Activated naive CD8-positive, alpha-beta T cell treated with anti-CD3 and anti-CD28 coated beads for 36 hours (primary cell): ENCODE measurements at places on chromosomes 2 and 18. TPM values are rescaled to one million over a fixed set of nuclear protein-coding genes. Genes with fewer than 3 reads are reported as not detected.

The GREB1 gene
- total RNA-seq: 0.52 TPM

The OSR1 gene
- not detected for total RNA-seq

The RBKS gene
- total RNA-seq: 5.1 TPM

The GAD1 gene
- total RNA-seq: 0.74 TPM

The CYP26B1 gene
- total RNA-seq: not detected

The TCF23 gene
- total RNA-seq: not detected

GRCh38 chr2:163573652-163574051, 162.2 kb downstream of the FIGN start:
- no peaks in the 10 kb centered on the region for H3K27me3 ChIP-seq
- H3K4me1 ChIP-seq: no peaks in the 10 kb centered on the region
- no peak for DNase-seq
- no peak overlapping the region for H3K27ac ChIP-seq

- H3K4me3 ChIP-seq: no peak overlapping the region
- H3K27ac ChIP-seq: no peak overlapping the region
- peak; percentile 19 for DNase-seq
- H3K27me3 ChIP-seq: no peaks in the 10 kb centered on the region
- H3K4me1 ChIP-seq: peaks cover 10% of the 10 kb centered on the region
These were observed 60.3 kb upstream of the AGPS start for GRCh38 chr2:177332026-177332991.

DNA sequence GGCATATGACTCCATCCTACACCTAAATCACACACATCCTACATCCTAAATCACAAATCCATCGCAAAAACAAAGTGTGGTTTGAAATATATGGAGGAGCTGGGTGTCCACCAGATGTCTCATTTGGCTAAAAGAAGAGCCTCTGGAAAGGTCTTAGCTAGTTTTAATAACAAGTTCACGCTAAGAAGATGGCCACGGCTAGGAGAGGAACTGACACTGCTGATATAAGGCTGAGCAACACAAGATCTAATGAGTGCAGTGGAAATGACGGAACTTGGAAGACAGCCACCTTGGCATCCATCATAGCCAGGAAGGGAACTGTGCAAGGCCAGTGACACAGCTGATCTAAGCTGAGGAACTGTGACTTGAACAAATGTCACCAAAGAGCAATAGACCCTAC, 60.0 kb upstream of the AGAP1 start:
- DNase-seq: no peak
- no peak overlapping the region for H3K4me3 ChIP-seq
- no peaks in the 10 kb centered on the region for H3K36me3 ChIP-seq

The LRRC30 gene
- not detected for total RNA-seq

- peaks cover 26% of the 10 kb centered on the region for H3K27me3 ChIP-seq
- no peak overlapping the region for H3K4me3 ChIP-seq
- H3K4me1 ChIP-seq: no peaks in the 10 kb centered on the region
- no peak for DNase-seq
These were observed 15.8 kb downstream of the TMEM200C start for GRCh38 chr18:5879479-5879882.

DNA sequence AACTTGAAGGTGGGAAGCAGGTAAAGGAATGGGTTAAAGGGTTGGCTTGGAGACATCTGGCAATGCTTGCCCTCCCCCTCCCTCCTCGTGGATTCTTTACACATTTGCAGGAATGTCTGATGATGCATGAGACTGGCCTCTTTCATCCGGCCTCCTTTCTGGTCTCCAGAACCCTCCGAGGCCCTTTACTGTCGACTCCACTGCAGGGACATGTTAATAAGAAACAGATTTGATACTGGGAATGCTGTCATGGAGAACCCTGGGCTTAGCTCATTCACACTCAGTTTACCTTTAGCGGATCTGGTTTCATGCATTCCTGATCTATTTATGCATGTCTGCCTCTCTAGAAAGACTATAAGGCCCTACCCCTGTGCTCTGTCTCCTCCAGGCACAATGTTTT, 238.7 kb downstream of the TGIF1 start:
- no peaks in the 10 kb centered on the region for H3K27me3 ChIP-seq
- H3K4me3 ChIP-seq: no peak overlapping the region
- no peaks in the 10 kb centered on the region for H3K4me1 ChIP-seq
- no peaks in the 10 kb centered on the region for H3K36me3 ChIP-seq
- no peak for DNase-seq

The ACMSD gene
- not detected for total RNA-seq

DNA sequence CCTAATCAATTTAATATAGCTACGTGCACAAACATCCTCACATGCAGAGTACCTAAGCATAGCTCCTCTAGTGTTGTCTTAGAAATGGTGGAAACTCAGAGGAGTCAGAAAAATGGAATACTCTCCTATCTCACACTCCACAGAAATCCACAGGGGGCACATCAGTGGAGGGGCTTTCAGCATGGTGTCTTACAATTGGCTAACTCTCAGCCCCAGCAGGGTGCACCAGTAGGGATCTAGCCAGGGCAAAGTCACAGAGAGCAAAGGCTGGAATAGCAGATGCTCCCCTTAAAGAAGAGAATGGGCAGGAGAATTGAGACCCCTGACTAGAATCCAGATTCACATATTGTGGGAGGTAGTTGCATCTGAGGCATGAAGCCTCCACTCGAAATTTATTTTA, 135.7 kb downstream of the MAIP1 start:
- no peaks in the 10 kb centered on the region for H3K4me1 ChIP-seq
- H3K36me3 ChIP-seq: no peaks in the 10 kb centered on the region
- no peak overlapping the region for H3K27ac ChIP-seq
- DNase-seq: no peak
- peaks cover 12% of the 10 kb centered on the region for H3K27me3 ChIP-seq

DNA sequence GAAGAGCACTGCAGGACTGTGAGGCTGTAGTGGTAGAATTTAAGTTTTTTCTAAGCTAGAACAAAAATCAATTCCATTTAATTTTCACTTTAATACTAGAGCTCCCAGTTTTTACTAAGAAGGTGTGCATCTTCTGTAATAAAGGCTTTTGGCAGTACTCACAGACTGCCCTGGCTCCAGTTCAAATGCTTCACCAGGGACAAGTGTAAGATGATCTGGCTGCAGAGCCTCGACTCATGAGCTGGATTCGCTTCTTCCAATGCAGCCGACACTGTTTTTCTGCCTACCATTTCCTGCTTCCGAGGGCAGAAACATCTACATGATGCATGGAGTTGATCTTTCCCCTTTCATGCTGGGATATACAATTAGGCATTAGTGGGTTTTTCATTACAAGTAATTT, 87.0 kb downstream of the FARSB start:
- no peak overlapping the region for H3K27ac ChIP-seq
- peaks cover 49% of the 10 kb centered on the region for H3K36me3 ChIP-seq
- DNase-seq: no peak
- peaks cover 8% of the 10 kb centered on the region for H3K4me1 ChIP-seq
- no peak overlapping the region for H3K4me3 ChIP-seq

GRCh38 chr18:57475903-57476302, 40.7 kb downstream of the ONECUT2 start:
- H3K4me3 ChIP-seq: no peak overlapping the region
- no peaks in the 10 kb centered on the region for H3K4me1 ChIP-seq
- H3K27me3 ChIP-seq: peaks cover 21% of the 10 kb centered on the region
- H3K27ac ChIP-seq: no peak overlapping the region
- no peaks in the 10 kb centered on the region for H3K36me3 ChIP-seq
- no peak for DNase-seq

- H3K4me3 ChIP-seq: no peak overlapping the region
- peaks cover 25% of the 10 kb centered on the region for H3K4me1 ChIP-seq
- no peaks in the 10 kb centered on the region for H3K36me3 ChIP-seq
- no peak for DNase-seq
- H3K27ac ChIP-seq: no peak overlapping the region
These were observed 35.8 kb downstream of the FOSL2 start for GRCh38 chr2:28428486-28428885.

DNA sequence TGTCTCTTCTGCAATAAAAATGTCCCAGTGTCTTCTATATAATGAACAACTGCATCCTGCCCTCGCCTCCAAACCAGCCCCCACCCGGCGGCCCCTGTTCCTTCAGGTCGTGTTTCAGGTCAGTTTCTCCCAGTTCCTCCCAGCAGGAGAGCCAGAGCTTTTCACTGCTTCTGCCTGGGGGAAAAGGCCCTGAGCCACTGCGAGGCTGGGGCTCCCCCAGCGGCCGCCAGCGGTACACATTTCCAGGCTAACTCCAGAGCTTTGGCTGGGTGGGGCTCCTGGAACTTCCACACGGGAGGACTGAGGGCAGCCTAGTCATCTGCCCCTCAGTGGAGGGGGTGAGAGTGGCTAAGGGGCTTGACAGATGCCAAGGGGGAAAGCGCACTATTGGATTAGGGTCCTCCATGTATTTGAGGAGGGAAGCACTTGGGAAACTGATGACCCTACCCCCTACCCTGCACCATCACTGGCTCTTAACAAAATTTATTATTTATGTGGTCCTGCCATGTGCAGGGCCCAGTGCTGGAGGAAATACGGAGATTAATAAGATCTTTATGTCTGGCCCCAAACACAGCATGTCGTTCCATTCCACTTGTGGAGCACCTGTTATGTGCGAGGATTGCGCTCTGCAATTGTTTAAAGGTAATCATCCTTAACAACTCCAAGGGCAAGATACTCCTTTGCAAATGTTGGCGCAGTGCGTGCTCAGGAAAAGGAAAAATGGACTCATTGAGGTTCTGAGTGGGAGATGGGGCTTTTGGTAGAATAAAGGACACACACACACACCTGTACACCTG, 17.3 kb upstream of the CYS1 start:
- no peaks in the 10 kb centered on the region for H3K36me3 ChIP-seq
- DNase-seq: peak; percentile 36
- peaks cover 2% of the 10 kb centered on the region for H3K4me1 ChIP-seq

GRCh38 chr2:126981476-126981875, 82.8 kb downstream of the TEX51 start:
- no peaks in the 10 kb centered on the region for H3K36me3 ChIP-seq
- no peak overlapping the region for H3K4me3 ChIP-seq
- no peak for DNase-seq
- peaks cover 13% of the 10 kb centered on the region for H3K4me1 ChIP-seq

DNA sequence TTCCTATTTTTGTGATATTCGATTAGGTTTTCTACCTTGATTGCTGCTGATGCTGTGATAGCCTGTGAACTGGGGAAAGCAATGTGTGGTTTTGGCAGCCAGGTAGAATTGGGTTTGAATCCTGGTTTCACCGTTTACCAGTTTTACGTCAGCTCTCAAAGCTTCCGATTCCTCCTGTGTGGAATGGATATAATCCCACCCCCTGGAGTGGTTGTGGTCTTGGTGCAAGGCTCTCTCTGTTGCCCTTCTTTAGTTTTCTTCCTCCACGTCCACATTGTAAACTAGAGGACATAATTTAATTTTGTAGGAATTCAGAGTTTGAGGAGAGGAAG, 45.0 kb downstream of the PHLPP1 start:
- H3K4me1 ChIP-seq: peaks cover 10% of the 10 kb centered on the region
- DNase-seq: no peak
- no peak overlapping the region for H3K4me3 ChIP-seq
- H3K36me3 ChIP-seq: peaks cover 9% of the 10 kb centered on the region
- H3K27ac ChIP-seq: no peak overlapping the region

GRCh38 chr2:174510583-174511189, 23.9 kb upstream of the GPR155 start:
- H3K4me3 ChIP-seq: no peak overlapping the region
- H3K4me1 ChIP-seq: peaks cover 11% of the 10 kb centered on the region
- H3K27me3 ChIP-seq: no peaks in the 10 kb centered on the region
- no peak for DNase-seq

DNA sequence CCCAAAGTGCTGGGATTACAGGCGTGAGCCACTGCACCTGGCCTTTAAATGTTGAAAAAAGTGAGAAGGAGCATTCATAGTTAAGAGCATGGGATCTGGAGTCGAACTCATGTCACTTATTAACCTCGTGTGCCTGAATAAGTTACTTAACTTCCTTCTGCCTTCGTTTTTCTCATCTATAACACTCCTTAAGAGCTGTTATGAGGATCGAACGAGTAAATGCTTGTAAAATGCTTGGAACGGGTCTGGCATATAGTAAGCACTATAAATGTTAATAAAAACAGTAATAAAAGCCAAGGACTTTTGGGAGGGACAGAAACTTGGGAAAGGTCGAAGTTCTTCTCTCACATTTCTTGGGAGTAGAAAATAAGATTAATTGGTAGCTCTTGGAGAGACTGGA, 40.8 kb downstream of the RAB10 start:
- no peak overlapping the region for H3K27ac ChIP-seq
- H3K4me1 ChIP-seq: peaks cover 18% of the 10 kb centered on the region
- no peak overlapping the region for H3K4me3 ChIP-seq
- DNase-seq: no peak
- H3K27me3 ChIP-seq: no peaks in the 10 kb centered on the region

GRCh38 chr2:181576431-181576830, 80.5 kb downstream of the CERKL start:
- DNase-seq: no peak
- no peak overlapping the region for H3K27ac ChIP-seq
- peaks cover 2% of the 10 kb centered on the region for H3K4me1 ChIP-seq

The PKDCC gene
- total RNA-seq: not detected

DNA sequence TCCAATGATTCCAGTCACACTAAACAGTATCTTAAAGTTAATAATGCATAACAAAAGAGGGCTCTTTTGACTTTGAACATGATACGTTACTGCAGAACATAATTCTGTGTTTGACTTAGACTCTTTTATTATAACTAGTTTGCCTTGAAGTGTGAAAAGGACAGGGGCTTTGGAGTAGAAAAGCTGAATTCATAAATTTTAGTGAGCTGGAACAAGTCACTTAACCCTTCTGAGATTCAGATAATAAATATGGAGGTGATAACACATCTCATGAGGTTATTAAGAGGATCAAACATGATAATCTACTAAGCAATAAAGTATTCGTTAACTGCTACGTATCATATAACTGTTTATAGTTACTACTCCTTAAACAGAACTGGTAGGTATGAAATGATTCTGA, 44.7 kb upstream of the FLACC1 start:
- no peak for DNase-seq
- H3K27ac ChIP-seq: no peak overlapping the region
- H3K4me1 ChIP-seq: peaks cover 37% of the 10 kb centered on the region
- H3K36me3 ChIP-seq: peaks cover 15% of the 10 kb centered on the region
- H3K4me3 ChIP-seq: no peak overlapping the region

DNA sequence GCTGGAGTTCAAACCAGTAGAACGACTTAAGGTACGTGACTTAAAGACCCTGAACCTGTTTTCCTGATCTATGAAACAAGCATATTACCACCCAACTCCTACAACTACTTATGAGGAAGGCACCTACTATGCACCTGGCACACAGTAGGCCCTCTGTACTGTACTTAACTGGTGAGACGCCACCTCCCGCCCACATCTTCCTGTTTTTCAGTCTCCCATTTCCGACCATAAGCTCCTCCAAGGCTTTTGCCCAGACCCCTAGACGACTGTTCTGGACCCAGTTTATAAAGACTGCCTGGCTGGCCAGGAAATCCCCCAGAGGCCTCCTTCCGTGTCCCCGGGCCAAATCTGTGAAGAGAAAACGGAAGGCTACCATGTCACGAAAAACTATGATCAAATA, 1.5 kb downstream of the GALNT14 start:
- peak overlapping the region; percentile 72 for H3K4me3 ChIP-seq
- H3K4me1 ChIP-seq: peaks cover 8% of the 10 kb centered on the region
- peaks cover 65% of the 10 kb centered on the region for H3K27me3 ChIP-seq
- H3K27ac ChIP-seq: peak overlapping the region; percentile 16

- DNase-seq: no peak
- no peak overlapping the region for H3K27ac ChIP-seq
- H3K4me3 ChIP-seq: no peak overlapping the region
- no peaks in the 10 kb centered on the region for H3K4me1 ChIP-seq
- peaks cover 14% of the 10 kb centered on the region for H3K27me3 ChIP-seq
These were observed 67.0 kb downstream of the ZNF521 start for GRCh38 chr18:25284861-25285550.

The DNAH6 gene
- 0.54 TPM for total RNA-seq
